Muscle of arm (tissue), 14 donors: ENCODE measurements at places on chromosomes 4 and X. TPM values are rescaled to one million over a fixed set of nuclear protein-coding genes. Genes with fewer than 3 reads are reported as not detected.

DNA sequence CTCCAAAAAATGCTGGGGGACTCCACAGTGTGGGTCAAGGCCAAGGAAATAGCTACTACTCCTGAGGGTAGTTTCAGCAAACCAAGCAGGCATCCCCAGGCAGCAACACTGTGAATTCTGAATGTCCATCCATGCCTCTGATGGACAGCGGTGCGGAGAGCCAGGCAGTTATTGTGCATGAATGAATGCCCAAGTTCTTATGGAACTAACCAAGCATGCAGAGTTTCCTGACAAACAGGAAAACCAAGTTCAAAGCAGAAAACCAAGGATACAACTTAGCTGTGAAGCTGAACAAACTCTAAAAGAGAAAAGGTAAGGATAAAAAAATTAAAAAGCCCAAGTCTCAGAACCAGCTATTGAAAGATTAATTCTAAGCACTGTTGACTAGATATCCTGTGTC is 642.6 kb upstream of the HS3ST1 start:
- no peak for DNase-seq

DNA sequence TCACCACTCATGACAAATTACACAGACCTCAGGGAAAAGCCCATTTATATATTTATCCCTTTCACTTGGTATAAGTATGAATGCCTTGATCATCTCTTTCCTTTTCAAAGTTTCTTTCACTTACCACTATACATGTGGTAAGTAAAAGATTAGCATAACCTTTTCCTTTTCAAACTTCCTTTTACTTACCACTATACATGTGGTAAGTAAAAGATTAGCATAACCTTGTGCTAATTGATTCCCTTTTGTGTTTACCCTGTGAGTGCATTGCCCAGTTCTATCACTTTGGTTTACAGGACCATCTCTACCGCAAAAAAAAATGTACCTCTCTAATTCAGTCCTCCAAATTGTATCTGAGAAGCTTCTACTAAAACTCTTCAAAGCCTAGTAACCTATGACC is 32.7 kb upstream of the TCEANC start:
- DNase-seq = no peak

The DMP1 gene
- polyA plus RNA-seq = not detected

The NAP1L3 gene
- 6.5 TPM for polyA plus RNA-seq

GRCh38 chrX:87727620-87728019 is 210.0 kb downstream of the KLHL4 start:
- no peak for DNase-seq

GRCh38 chr4:44150091-44150576 is 298.5 kb downstream of the KCTD8 start:
- DNase-seq = no peak

DNA sequence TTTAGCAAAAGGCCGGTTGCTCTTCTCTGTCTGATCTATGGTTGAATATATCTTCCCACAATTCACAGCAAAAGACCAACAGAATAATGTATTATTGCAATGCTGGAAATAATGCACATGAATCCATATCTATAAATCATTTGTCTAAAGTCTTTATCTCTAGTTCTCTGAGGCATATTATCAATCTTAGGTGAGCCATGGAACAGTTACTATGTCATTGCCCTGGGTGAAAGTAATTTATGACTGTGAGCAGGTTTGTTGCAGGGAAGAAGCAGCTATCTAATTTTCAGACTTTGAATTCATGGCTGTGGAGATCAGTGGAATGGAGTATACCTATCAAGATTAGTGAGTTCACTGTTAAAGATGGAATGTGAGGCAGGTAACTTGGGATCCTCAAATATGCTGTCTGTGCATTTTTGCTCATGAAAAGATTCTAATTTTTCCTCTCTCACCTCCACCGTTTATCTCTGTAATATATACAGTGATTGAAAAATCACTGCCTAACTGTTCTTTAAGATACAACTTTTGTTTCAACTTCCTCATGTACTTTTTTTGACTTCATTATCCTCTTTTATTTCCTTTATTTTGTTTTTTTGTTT is 256.8 kb upstream of the ARSJ start:
- no peak for DNase-seq

GRCh38 chrX:80765220-80765625 is 44.5 kb downstream of the BRWD3 start:
- no peak for DNase-seq

DNA sequence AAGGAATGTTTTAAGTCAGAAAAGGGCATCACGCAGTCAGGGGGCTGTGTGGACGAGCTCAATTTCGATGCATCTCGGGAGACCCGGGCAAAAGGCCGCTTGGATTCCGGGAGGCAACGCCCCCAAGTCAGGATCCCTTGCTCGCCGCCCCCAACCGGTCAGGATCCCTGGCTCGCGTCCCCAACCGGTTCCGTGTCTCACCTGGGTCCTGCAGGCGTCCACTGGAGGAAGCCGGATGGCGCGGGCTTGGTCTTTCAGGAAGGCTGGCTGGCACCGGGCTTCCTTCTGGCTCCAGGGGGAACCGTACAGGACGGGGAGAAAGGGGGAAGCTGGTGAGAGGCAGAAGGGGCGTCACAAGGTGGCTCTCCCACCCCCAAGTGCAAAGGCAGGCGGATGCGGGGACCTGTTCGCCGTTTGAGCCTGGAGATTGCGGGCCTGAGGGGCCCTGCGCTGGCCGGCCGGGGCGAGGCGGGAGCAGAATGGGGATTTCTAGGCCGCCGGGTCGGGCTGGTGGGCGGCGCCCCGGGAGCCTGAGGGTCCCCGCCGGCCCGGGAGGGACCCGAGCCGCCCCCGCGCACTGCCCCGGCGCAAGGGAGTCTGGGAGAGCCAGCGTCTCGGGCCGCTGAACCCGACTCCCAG is 84.7 kb downstream of the HPRT1 start:
- DNase-seq = no peak

GRCh38 chr4:169115897-169116254 is 105.8 kb upstream of the CBR4 start:
- DNase-seq = no peak
